ENCODE measurements at places on chromosomes 4 and X. TPM values are rescaled to one million over a fixed set of nuclear protein-coding genes. Genes with fewer than 3 reads are reported as not detected.

Gene FHDC1
- total RNA-seq, result 0.47 TPM

Gene ZMAT1
- 0.03 TPM for total RNA-seq

Gene SSX4
- not detected for total RNA-seq

Gene GAGE12D
- not detected for total RNA-seq

Gene GPR143
- not detected for total RNA-seq

All from A549 treated with DMSO at 1 μM for 4 hours (cell line).